Activated naive CD4-positive, alpha-beta T cell treated with anti-CD3 and anti-CD28 coated beads, Interleukin-2, amount 10 ng/mL, durations not matched to agents 5 hours and 36 hours (primary cell): ENCODE measurements at places on chromosomes 11 and 22. TPM values are rescaled to one million over a fixed set of nuclear protein-coding genes. Genes with fewer than 3 reads are reported as not detected.

CELSR1 gene
- total RNA-seq: 0.24 TPM

GAB4 gene
- total RNA-seq: not detected

TRIM34 gene
- total RNA-seq: 12.9 TPM

CARD16 gene
- 102 TPM for total RNA-seq

MAPK1 gene
- 102 TPM for total RNA-seq

SLC5A1 gene
- total RNA-seq: not detected

EHF gene
- total RNA-seq: not detected

CSNK2A3 gene
- 1.8 TPM for total RNA-seq

BDNF gene
- not detected for total RNA-seq

SYT13 gene
- not detected for total RNA-seq
